ENCODE measurements at places on chromosomes 6 and 20. TPM values are rescaled to one million over a fixed set of nuclear protein-coding genes. Genes with fewer than 3 reads are reported as not detected.

Gene OR2B2
- total RNA-seq, result not detected

GRCh38 chr6:37820718-37821079, 1.2 kb downstream of the ZFAND3 start:
- DNase-seq, result no peak

Gene TOX2
- 5.5 TPM for total RNA-seq

Gene LBP
- not detected for total RNA-seq

Gene RPS10
- 1,006 TPM for total RNA-seq

DNA sequence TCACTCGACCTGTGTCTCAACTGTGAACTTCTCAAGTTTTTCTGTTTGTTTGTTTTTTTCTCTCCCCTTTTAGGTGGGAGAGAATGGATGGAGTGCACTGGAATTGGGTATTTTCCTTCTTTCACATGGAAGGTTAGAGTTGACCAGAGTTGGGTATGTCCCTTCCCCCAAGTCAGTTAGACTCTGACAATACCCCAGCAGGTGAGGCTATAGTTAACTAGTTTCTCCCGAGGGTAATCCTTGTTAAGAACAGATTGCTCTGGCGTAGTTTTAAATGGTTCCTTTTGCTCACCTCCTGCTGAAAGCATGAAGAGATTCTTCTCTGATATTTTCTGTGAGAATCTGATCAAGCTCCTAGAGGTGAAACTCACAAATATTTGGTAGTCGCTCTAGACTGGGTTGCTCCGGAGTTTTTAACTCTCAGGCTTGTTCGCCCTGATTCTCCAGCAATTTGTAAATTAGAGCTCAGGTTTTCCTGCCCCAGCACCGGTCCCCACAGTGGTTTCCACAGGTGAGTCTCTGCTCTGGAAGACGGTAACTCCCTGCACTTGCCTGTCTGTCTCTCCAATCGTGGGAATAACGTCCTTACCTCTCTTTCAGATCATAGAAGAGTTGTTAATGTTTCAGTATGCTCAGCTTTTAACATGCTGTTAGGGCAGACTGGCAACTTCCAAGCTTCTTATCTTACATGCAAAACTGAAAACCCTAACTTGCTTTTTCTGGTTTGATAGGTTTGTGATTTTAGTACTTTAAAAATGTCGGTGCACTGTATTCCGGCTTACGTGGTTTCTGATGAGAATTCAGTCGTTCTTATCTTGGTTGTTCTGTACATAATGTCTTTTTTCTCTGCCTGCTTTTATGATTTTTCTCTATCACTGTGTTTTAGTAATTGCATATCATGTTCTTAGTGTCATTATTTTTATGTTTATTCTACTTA, 111.2 kb upstream of the HIVEP1 start:
- no peak for DNase-seq

Gene BIRC7
- 0.22 TPM for total RNA-seq

GRCh38 chr6:65170273-65170672, 536.8 kb downstream of the EYS start:
- DNase-seq, result no peak

DNA sequence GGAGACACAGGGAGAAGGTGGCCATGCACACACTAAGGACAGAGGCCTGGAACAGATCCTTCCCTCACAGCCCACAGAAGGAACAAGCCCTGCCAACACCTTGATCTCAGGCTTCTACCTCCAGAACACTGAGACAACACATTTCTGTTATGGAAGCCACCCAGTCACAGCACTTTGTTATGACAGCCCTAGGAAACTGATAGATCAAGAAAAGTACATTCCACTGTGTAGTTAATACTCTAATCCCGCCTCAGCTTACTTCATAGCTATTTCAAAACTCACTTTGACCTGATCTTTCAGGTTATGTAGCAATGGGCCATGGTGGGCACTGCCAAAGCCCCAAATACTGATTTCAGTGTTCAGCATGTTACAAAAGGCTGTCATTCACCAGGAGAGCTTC, 66.8 kb downstream of the CD24 start:
- DNase-seq, result no peak

Gene SLC17A1
- total RNA-seq, result not detected

Gene RIMS4
- total RNA-seq, result 2.0 TPM

GRCh38 chr20:17624070-17624469, 54.2 kb downstream of the DSTN start:
- peak; percentile 17 for DNase-seq

DNA sequence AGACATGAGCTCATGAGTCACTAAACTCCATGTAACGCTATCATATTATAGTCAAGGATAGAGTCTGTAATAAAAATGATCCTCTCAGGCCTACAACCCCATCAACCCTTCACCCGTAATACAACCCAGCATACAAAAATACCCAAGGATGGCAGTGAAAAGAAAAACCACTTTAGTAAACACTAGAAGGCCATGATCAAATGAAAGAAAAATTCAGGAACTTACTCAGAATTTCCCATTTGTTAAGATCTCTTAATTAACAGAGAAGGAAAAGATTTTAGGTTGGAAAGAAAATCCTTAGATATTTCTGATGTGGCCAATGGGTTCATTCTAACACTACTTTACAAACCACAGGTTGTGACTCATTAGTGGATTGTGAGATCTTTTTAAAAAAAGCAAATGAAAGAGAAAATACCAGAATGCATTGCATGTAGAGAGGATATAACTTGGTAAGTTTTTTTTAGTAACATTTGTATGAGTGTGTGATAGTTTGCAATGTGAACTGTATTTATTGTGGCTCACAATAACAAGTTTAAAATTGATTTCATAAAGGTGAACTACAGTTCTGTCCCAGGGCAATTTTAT, 8.0 kb upstream of the UBE2J1 start:
- no peak for DNase-seq

- DNase-seq, result no peak
These were observed 57.6 kb upstream of the CCN6 start for GRCh38 chr6:111996144-111996865.

DNA sequence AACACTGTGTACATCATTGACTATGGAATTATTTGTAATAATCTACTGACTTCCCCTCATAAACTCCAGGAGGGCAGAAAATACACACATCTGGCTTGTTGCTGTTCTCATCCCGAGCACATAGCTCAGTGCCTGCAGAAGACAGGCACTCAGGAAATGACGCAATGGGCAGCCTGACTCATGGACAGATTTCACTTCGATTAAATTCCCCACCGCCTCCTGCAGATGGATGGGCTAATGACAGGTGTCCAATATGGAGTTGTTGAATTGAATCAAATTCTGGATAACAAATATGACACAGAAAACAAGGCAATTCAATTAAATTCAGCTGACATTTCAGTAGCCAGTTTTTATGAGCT, 9.1 kb downstream of the ANKRD60 start:
- no peak for DNase-seq

Gene FAM209B
- not detected for total RNA-seq

DNA sequence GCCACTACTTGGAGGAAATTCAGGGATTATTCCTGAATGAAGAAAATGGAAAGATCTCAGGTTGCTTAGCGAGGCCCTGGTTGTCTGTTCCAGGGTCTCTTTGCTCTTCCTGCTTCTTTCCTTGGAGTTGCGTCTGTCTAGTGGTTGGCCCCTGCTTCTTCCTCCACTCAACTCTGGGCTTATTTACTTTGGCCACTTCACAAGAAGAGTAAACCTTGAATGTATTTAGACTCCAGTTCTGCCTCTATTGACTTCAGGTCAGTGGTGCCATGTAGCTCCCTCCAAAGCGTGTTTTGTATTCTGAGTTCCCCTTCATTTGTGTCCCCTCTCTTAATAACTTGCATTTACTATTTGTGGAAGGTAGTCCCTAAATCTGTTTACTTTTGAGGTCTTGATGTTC, 456.5 kb downstream of the UTRN start:
- no peak for DNase-seq

GRCh38 chr6:30450909-30451841, 38.1 kb upstream of the HLA-E start:
- peak; percentile 65 for DNase-seq

DNA sequence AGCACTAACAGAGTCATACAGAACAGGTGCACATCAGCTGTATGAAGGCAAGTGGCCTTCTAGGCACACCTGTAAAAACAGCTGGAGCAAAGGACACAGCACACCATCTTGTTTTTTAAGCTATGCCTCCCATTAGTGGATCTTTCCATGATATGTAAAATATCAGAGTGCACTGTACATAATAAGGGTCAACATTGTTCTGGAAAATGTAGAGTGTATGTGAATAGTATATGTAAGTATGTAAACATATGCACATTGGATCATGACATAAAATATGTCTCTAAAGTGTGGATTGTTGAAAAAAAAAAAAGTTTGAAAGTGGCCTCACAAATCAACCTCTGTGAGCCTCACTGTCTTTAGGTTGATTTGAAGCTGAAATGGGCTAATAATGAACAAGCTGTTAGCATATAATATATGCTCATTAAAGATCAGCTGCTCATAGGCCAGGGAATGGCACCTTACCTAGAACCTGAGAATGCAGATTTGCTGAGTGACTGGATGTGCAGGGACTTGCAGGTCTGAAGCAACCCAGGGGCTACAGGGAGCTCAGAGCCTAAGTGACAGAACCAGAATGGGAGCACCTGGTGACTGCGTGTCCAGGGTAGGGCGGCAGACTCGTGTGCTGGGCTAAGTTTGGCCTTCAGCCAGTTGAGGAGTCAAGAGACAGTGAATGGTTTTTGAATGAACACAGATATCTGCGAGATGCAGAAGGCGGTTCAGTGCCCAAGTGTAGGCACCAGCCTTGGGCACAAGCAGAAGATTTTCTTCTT, 198.6 kb downstream of the TMEM242 start:
- no peak for DNase-seq

DNA sequence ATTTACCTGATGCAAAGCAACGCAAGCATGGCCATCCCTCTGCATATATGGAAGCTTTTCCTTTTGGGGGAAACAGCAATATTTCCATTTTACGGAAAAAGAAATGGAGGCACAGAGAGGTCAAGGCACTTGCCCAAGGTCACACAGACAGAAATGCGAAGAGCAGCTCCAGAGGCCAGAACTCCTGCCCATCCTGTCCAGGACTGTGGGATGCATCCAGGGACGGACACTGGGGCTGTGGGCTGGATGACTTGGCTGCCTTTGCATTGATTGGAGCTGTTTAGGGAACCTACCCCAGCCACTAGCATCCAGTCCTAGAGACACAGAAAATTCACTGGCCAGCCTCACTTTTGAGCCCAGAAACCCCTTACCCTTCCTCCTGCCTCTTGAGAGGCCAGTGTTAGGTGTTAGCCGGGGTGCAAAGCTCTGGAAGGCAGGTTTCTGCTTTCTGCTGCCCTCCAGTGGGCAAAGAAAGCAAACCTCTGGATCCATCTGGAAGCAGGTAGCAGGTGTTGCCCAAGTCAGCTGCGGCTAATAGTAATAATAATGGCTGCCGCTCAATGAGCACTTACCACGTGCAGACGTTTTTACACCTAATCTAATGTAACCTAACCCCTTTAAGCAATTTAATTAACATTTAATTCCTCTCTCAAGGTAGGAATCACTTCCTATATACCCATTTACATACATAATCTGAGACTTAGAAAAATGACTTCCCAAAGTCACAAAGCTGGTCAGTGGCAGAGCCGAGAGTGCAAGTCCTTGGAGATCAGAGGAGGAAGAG, 31.7 kb upstream of the CCN5 start:
- peak; percentile 62 for DNase-seq

GRCh38 chr6:90399970-90400369, 103.3 kb upstream of the BACH2 start:
- no peak for DNase-seq

Gene LAMA4
- 101 TPM for total RNA-seq

DNA sequence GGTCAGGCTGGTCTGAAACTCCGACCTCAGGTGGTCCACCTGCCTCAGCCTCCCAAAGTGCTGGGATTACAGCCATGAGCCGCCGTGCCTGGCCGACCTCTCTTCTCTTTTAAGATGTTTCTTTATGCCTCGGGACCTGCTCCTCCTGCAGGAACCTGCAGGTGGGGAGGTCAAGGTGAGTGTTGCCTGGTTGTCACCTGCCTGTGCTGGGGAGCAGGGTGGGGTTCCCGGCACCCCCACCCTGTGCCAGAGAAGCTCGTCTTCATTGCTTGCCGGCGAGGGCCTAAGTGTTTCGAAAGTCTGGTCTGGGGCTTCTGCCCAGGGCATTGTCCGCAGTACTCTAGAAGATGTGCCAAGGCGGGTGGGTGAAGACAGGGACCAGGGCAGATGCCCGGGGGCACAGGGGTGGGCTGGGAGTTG, 36.0 kb downstream of the SYNJ2 start:
- no peak for DNase-seq

GRCh38 chr6:22471132-22471690, 98.2 kb upstream of the HDGFL1 start:
- peak; percentile 77 for DNase-seq

Gene OR2H2
- total RNA-seq, result not detected

DNA sequence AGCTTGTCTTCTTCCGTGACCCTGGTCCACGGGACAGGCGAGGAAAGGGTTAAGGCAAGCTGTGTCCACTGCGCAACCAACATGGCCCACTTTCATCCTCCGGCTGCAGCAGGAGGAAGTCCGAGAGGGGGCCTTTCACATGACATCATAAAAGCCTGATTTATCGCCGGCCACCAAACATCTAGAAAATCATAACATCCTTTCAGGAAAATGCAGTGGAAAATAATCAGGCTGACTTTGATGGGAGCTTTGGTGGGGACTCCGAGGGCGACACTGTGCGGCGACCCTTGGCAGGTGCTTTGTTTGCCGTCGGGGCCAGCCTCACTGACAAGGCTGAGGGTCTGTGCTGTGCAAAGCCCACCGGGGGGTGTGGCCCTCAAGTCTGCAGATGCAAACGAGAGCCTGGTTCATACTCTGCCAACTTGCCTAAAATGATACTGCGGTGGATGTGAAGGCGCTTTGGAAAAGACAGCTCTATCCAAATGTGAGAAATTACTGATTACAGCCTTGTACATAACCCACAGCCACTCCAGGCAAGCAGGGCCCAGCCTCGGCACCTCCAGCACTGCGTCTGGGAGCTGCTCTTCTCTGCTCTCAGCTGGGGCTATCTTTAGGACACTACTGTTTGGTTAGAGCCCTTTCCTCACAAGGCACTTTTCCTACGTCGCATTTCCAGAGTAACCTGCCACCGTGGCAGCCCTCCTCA, 25.7 kb downstream of the FOXC1 start:
- DNase-seq, result no peak

Gene TAF8
- total RNA-seq, result 25.0 TPM

GRCh38 chr6:70152786-70153185, 150.1 kb downstream of the COL9A1 start:
- no peak for DNase-seq

- DNase-seq, result no peak
These were observed 6.1 kb upstream of the PKIG start for GRCh38 chr20:44576297-44576696.

Gene DEFB124
- total RNA-seq, result not detected

GRCh38 chr6:21780141-21780540, 186.6 kb downstream of the SOX4 start:
- DNase-seq, result no peak
